ENCODE measurements at places on chromosomes 5 and 9. TPM values are rescaled to one million over a fixed set of nuclear protein-coding genes. Genes with fewer than 3 reads are reported as not detected.
A peak's percentile ranks its signal among the peaks of the same experiment; 100 is the strongest.

- DNase-seq, result no peak
Observed at GRCh38 chr5:89241186-89241585, 358.2 kb upstream of the MEF2C start.

DNA sequence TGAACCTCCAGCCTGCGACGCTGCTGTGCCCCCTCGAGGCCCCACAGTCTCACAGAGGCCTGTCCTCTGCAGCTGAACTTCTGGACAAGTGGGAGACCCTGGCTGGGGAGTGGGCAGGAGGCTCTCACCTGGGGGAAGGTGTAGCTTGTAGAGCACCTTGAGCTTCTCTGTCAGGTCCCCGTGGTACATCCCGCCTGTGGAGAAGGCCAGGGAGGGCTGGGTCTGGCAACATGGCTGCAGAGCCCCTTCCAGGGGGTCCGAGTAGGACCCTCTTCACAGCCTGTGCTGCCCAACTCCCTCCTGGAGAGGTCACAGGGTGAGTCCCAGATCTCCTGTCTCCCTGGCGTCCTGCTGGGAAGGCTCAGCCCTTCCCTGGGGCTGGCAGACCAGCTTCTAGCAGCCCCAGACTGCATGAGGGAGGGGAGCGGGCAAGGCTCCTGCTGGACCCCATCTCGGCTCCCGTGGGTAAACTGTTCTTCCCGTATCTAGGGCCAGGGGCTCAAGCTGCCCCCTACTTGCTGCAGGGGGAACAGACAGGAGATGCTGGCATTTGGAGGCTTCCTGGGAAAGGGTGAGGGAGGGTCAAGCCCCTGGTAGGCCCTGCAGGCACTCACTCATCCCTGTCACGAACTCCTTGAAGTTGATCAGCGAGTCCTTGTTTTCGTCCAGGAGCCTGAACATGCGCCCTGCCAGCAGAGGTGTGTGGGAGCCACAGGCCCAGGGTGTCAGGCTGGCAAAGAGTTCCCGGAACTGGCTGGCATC lies 11.2 kb upstream of the MRNIP start:
- peak; percentile 59 for DNase-seq

GRCh38 chr5:96006291-96006690 lies 44.6 kb upstream of the ELL2 start:
- no peak for DNase-seq

Gene INSL4
- not detected for total RNA-seq

DNA sequence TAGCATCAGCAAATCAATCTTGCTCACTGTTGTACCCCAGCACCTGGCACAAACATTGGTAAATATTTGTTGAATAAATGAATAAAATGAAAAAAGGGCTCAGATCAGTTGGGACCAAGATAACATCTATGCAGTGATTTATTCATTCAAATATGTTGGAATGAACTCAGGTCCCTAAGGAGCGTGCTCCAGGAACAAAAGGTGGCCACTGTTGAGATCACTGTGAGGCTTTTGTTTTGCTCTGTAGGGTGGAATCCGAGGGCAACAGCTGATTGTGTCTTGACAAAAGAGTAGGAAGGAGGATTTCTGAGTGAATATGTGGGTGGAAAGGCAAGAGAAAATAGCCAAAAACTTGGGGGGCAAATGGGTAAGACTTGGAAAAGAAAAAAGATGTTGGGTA lies 89.7 kb downstream of the PPP2R2B start:
- DNase-seq, result no peak

- no peak for DNase-seq
Observed at GRCh38 chr9:91421971-91422757, 1.5 kb downstream of the NFIL3 start.

- DNase-seq, result peak; percentile 65
Observed at GRCh38 chr5:180641566-180641900, 7.9 kb downstream of the FLT4 start.

Gene POU4F3
- total RNA-seq, result 0.16 TPM

- no peak for DNase-seq
Observed at GRCh38 chr5:5335700-5336264, 86.7 kb upstream of the ICE1 start.

DNA sequence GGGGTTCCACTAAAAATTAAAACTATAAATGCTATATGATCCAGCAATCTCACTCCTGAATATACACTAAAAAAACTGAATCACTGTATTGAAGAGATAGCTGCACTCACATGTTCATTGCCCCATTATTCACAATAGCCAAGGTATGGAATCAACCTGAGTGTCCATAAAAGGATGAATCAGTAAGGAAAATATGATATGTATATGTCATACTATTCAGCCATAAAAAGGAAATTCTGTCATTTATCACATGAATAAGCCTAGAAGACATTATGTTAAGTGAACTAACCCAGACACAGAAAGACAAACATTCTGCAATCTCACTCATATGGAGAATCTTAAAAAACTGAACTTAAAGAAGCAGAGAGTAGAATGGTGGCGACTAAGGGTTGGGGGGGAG lies 1376.2 kb upstream of the CDH9 start:
- no peak for DNase-seq

Gene SHB
- 28.7 TPM for total RNA-seq

- DNase-seq, result no peak
Observed at GRCh38 chr5:56055859-56056258, 61.1 kb upstream of the IL6ST start.

GRCh38 chr5:132270706-132271105 lies 13.2 kb downstream of the PDLIM4 start:
- peak; percentile 53 for DNase-seq

DNA sequence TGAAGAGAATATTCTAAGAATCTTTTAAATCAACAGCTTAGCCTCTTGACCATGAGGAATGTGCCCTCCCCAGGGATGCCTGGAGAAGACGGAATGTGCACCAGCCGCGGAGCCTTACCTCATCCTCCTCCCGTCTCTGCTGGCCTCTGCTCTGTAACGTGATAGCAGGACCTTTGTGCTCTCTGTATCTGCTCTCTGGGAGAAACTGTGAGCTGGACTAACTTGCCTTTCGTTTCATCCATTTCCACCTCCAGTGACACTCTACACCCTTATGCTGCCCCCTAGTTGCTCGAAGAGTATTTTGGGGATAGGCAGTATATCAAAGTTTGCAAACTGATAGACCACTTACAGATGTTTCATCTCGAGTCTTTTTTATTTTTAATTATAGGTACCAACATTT lies 141.4 kb downstream of the NPR3 start:
- peak; percentile 83 for DNase-seq

GRCh38 chr9:33136721-33137670 lies 30.1 kb downstream of the B4GALT1 start:
- DNase-seq, result no peak

- peak; percentile 47 for DNase-seq
Observed at GRCh38 chr9:107548298-107549142, 59.0 kb upstream of the KLF4 start.

DNA sequence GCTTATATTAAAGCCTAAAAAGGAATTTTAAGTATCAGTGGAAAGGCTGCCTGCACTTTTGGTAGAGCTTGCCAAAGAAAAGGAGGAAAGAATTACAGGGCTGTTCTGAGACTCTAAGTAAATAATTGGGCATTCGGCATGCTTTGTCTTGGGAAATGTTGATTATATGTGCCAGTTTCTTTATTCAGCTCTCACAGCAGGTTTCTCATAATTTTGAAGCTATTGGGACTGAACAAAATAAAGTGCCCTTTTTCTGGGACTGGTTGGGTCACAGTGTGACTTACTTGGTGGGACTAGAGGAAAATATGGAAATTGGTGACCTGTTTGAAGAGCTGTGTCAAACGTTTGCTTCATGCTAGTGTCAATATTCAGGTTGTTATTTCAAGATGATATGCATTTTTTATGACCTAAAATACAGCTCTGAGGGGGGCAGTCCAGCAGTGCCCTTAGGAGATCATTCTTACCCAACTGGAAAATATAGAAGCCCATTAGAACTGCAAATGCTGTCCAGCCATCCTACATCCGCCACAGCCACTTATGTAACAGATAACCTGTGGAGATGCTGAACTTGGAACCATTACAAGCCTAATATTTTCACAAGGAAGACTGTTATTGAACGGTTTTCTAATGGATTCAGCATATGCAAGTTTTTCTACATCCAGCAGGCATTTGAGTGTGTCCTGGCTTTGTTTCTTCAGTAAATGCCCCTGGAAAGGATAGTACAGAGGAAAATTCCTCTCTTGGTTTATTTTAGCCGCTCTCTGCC lies 122.4 kb downstream of the SNCAIP start:
- no peak for DNase-seq

Gene CCDC152
- total RNA-seq, result 0.78 TPM

DNA sequence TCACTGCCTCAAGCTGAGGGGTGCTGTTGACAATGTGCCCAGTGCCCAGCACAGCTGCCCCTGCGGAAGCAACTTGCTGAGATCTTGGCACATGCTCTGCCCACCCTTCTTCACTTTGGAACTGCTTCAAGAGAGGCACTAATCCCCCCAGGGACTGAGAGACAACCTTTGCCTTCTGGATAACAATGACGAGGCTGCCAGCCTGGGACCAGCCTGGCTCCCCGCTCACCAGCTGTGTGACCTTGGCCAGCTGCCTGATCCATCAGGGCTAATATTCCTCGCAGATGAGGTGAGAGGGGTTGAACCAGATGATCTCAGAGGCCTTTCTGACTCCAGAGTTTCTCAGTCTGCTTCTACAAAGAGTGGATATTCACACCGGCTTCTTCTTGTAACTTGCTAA lies 81.0 kb downstream of the SHB start:
- peak; percentile 58 for DNase-seq

Gene FOXD4
- total RNA-seq, result 0.27 TPM

Gene ITK
- total RNA-seq, result 3.0 TPM

Gene CDX1
- not detected for total RNA-seq

GRCh38 chr5:73783828-73784227 lies 157.8 kb downstream of the ARHGEF28 start:
- no peak for DNase-seq

DNA sequence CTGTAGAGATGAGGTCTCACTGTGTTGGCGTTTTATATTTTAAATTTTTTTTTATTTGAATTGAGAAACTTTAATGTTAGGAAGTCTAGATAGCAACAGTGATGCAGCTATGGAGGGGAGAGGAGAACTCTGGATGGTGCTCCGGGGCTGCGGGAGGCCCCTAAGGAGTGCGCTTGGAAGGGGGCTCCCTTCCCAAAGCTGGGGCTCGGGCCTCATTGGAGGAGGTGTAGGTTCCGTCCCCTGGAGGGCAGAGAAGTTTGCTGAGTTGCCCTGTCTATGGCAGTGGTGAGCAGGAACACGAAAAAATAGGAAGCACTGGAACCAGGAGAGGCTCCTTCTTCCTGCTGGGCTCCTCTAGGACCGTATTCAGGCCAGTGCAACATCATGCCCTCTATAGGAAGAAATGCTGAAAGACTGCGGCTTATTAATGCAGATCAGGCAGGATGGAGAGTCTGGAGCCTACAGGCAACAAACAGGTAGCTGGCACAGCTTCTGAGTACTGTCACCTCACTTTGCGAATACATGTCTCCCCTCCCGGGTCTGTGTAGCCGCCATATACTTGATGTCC lies 16.1 kb downstream of the AHRR start:
- no peak for DNase-seq

Gene FOXB2
- not detected for total RNA-seq

Gene RORB
- 0.96 TPM for total RNA-seq

Gene SLC36A3
- not detected for total RNA-seq

- DNase-seq, result no peak
Observed at GRCh38 chr9:124003636-124004349, 7.8 kb upstream of the LHX2 start.

Gene FAM163B
- total RNA-seq, result not detected

Gene IL4
- not detected for total RNA-seq

Gene LRRC19
- total RNA-seq, result not detected

DNA sequence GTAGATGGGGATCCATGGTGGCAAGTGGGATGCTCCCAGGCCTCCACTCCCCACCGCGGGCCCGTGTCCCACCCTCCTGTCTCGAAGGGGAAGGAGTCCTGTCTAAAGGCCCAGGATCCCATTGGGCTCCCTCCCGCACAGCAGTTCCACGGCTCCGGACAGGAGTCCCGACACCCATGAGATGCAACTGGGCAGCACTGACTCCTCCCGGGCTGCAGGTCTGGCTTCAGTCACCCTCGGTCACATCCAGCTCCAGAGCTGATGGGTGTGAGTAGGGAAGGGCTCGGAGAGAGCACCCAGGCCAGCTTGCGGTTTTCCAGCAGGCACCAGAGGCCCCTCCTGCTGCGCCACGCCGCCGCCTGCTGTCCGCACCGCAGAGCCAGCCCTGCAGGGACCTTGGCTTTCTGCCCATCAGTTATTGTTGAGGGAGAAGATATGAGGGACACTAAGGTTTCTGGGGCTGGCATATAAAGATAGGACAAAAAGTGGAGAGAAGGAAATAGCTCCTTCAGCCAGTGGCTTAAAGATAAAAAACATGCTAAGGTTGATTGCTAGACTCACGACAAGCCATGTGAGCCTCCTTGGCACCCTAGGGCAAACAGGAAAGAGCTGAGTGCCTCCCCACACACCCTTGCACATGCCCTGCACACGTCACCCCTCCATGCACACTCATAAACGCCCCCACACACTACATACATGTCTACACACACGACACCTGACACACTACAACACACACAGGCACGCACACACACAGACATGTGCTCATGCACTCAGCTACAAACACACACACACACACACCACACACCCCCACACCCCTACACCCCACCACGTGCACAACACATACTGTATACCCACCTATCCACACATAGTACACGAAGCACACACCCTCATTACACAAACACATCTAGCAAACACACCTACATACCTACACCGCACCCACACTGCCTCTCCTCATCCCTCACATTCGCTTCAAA lies 79.0 kb downstream of the AK8 start:
- no peak for DNase-seq

Gene PDE6A
- total RNA-seq, result not detected

DNA sequence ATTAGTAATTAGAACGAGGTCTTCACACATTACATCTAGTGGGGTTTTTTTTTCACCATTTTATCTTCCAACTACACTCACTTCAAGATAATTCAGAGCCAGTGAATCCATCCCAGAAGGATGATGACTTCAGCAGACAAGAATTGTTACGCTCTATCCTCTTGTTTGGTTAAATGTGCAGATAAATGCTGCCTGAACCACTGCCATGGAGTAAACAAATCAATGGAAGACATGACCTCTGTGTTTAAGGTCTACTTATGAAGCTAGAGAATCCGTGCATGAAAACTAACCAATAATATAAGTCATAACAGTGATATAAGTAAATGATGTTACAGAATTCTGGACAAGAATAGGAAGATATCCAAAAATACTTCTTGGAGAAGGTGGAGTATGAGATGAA lies 602.6 kb downstream of the TLR4 start:
- no peak for DNase-seq

GRCh38 chr5:76649140-76649539 lies 25.9 kb upstream of the F2RL2 start:
- DNase-seq, result no peak

Gene FOXD4L5
- 0.19 TPM for total RNA-seq

- no peak for DNase-seq
Observed at GRCh38 chr9:89010526-89011111, 19.4 kb downstream of the S1PR3 start.

Gene TNFSF8
- 3.7 TPM for total RNA-seq

Gene UBE2QL1
- total RNA-seq, result 1.6 TPM

DNA sequence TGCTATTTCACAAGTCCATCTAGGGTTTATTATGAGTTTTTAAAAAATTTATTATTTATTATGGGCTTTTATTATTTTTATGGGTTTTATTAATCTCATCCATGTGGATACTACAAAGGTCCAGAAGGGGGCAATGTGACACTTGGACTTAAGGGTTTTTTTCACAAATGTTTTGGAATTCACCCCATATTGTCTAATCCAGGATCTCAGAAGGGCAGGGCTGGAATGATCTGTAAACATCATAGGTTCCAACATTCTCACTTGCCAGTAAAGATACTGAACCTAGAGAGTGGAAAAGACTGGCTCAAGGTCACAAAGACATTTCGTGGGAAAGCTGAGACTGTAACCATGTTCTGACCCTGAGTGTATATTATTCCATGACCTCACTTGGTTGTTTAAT lies 35.6 kb downstream of the NIM1K start:
- no peak for DNase-seq
